Left kidney (tissue), 8 donors: ENCODE measurements at places on chromosomes 4 and X.

- no peak for DNase-seq
Measured at GRCh38 chr4:55543858-55544257, 2.9 kb downstream of the CLOCK start.

- no peak for DNase-seq
Measured at GRCh38 chr4:137363496-137363895, 168.8 kb downstream of the PCDH18 start.

- DNase-seq: peak; percentile 2
Measured at GRCh38 chr4:107247738-107248137, 211.6 kb upstream of the DKK2 start.

- no peak for DNase-seq
Measured at GRCh38 chr4:138567696-138568095, 325.5 kb upstream of the SLC7A11 start.

- DNase-seq: no peak
Measured at GRCh38 chr4:174739576-174739975, 89.5 kb downstream of the GLRA3 start.

GRCh38 chr4:39042366-39042765 is 10.2 kb upstream of the TMEM156 start:
- no peak for DNase-seq

DNA sequence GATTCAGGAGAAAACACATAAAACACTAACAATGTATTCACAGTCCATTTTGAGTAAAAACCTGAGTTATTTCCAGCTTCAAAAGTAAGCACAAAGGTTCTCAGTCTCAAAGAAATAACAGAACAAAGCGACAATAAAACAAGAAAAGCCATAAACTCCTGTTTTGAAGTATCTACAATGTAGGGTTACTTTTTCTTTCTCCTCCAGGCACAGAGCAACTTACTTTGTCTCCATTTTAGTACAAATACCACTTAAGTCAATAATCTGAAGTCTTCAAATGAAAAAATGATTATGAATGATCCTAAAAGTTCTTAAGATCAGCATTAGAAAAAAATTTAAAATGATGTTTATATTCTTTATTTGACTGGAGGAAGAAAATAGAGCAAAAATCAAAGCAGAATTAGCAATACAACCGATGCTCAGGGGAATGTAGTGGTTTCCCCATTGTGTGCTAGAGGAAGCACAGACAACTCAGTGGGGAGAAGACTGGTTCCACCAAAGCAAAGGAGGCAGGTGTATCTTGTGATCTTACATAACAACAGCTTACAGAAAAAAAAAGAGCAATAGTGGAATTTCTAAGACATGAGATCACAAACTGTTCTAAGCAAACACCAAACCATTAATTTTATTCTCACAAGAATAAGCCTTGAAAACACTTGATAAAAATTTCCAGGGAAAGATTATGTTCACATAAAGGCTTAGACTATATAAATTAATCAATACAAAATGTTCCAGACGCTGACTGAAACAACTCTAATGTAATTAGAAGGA is 35.1 kb downstream of the EPHA5 start:
- no peak for DNase-seq

- DNase-seq: no peak
Measured at GRCh38 chr4:128298852-128299251, 11.2 kb upstream of the PGRMC2 start.

- DNase-seq: no peak
Measured at GRCh38 chr4:152735906-152736305, 43.6 kb downstream of the TIGD4 start.

DNA sequence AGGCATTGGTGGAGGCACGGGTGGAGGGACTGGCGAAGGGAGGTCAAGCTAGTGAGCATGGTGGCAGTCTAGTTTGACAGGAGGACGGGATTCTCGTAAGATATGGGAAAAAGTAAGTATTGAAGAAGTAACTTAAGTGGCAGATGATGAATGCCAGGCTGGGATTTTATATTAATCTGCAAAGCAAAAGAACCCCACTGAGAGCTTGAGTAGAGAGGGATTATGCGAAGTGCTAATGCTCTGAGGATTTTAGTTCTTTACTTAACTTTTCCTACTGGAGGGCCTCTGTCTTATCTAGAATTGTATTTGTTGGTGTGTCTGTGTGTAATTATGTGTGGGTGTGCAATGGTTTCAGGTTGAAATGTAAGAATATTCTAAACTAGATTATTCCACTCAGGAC is 327.9 kb downstream of the FAT4 start:
- DNase-seq: no peak

- DNase-seq: no peak
Measured at GRCh38 chr4:159981469-159981856, 878.6 kb downstream of the RAPGEF2 start.

DNA sequence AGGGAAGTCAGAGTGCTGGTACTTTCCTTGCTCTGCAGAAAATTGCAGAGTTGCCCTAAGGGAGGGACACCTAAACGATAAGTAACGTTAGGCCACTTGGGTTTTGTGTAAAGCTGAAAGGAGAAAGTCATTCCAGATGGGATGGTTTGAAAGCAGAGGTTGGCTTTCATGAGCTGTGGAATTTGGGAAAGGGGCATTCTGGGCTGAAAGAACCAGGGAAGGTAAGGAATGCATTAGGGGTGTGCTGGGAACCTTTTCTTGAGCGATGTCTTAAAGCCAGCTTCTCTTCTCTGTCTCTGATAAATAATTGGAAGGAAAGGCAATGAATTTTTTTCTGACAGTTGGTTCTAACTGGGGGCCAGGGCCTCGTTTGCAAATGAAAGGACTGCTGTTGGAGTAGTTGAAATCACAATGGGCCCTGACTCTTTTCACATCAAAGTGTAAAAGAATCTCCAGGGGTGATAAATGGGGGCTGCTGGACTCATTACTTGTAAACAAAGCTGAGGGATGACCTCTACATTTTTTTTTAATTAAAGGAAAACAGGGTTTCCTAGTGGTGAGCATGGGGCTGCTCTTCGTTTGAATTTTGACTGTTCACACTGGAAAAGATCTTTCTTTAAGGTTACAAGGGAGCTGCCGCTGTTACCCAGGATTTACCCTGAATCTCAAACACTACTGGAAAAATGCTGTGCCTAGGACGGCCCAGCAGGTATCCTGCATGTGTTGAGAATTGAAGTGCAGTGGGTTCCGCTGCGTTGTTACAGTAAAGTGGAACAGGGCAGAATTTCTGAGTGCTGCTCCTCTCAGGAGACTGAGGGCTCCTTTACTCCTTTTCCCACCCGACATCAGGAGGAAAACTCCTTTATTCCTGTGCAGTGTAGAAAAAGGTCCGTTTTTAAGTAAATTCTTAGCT is 25.0 kb downstream of the AFF1 start:
- no peak for DNase-seq

- no peak for DNase-seq
Measured at GRCh38 chrX:45774961-45775360, 574.3 kb upstream of the DIPK2B start.

GRCh38 chr4:82918091-82918490 is 17.6 kb downstream of the THAP9 start:
- DNase-seq: no peak

DNA sequence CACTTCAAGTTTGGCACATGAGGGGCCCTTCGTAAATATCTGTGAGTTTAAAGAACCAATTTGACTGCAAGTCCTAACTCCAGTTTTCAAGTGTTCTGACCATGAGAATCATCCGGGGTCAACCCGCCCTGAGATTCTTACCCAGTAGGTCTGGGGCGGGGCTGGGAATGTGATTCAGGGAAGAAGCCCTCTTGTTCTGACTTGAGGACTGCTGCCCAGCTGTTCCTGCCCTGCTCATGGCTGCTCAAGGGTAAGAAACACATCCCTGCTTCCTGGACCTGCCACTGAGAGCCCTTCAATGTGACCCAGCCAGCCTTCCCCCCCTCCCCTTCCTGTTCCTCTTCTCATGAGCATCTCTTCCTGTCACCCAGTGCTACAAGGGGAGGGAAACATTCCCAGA is 92.7 kb upstream of the PGRMC2 start:
- DNase-seq: no peak

DNA sequence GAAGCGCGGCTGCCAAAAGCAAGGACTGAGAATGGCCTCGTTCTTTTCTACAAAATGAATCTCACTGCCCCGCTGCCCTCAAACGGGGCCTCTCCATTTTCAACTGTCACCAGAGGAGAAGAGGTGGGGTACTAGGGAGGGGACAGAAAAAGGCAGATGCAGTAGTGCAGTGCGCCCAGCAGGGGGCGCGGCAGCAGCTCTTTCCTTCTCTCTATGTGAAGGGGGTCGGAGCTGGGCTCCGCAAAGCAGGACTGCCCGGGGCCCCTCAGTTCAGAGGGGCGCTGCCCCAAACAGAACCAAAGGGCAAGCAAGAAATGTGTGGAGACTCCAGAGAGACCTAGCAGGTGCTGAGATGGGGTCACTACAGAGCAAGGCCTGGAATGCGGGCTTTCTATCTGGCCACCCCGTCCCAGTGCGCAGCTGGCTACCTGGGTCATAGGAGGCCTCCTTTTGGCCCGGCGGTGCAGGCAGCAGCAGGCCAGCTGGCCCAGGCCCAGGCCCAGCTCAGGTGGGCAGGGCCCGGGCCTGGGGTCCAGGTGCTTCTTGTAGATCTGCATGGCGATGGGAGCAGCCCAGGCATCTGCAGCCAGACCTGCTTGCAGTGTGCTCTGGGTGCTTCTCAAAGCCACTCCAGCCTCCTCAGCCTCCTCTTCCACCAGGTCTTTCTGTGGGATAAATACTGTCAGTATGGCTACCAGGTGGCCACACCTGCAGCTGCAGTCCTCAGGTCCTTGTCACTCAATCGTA is 5.9 kb downstream of the IRAK1 start:
- DNase-seq: no peak
